ENCODE measurements at places on chromosomes 3 and 15.

DNA sequence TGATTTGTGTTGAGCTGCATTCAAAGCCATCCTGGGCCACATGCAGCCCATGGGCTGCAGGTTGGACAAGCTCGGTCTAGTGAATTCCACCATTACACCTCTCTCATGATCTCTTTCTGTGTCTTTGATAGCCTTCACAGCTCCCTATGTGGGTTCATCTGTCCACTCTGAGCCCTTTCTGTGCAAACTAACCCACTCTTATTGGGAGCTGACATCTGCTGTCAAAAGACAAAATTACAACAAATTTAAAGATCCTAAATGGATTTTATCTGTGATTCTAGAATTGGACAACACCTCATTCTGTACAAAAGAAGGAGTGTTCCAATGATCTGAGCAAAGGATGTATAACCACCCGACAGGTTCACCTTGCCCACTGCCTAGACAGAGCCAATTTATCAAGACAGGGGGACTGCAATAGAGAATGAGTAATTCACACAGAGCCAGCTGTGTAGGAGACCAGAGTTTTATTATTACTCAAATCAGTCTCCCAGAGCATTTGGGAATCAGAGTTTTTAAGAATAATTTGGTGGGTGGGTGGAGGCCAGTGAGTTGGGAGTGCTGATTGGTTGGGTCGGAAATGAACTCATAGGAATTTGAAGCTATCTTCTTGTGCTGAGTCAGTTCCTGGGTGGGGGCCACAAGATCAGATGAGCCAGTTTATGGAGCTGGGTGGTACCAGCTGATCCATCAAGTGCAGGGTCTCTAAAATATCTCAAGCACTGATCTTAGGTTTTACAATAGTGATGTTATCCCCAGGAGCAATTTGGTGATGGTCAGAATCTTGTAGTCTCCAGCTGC lies 2.6 kb upstream of the XYLB start:
- no peak for DNase-seq

DNA sequence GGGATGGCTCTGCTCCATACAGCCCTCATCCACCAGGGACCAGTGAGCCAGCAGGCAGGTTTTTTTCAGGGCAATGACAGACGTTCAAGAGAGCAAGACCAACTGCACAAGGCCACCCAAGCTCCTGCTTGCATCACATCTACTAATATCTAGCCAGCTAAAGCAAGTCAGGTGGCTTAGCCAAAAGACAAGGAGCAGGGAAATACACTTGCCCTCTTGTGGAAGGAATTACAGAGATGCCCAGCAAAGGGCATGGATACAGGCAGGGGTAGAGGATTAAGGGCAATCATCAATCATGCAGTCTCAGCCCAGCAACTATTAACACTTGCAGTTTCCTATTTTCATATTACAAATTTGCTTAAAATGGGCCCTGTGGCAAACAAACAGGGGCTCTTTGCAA lies 81.5 kb upstream of the NTRK3 start:
- DNase-seq, result no peak

DNA sequence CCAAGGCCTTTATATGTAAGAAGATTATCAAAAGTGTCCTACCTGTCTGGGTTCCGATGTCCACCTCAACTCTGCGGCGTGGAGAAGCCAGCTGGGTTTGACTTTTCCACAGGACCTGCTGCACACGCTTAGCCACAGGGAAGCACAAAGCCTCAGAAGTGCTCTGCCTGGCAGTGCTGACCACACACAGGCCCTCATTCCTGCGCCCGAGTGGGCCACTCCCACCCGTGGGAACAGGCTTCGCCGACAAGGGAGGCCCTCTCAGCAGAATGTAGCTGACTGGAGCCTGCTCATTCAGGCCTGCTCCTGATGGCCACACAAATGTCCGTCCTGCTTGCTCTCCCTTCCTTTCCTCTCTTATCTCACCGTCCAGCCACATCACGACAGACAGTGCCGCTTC lies 221.4 kb upstream of the LRRN1 start:
- DNase-seq, result no peak

DNA sequence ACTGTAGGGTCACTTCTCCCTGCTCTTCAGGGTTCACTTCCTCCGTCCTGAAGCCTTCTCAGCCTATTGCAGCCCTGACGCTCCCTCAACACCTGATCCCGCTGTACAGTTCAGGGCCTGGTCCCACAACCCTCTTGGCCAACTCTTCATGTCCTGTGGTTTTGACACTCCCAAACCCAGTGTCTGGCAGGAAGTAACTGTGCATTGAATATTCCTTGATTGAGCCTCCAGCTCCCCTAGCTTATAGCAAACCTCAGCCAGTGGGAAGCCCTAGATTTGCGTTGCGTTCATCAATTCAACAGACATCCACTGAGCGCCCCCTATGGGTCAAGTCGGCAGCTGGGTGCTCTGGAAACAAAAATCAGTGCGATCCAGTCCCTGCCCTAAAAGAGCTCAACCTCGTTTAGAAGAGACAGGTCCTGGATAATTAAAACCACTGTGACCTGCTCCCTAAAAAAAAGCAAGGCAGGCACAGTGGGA lies 13.5 kb downstream of the UBAP1L start:
- no peak for DNase-seq

- DNase-seq, result no peak
Measured at GRCh38 chr3:122019493-122019892, 2.6 kb downstream of the ILDR1 start.

DNA sequence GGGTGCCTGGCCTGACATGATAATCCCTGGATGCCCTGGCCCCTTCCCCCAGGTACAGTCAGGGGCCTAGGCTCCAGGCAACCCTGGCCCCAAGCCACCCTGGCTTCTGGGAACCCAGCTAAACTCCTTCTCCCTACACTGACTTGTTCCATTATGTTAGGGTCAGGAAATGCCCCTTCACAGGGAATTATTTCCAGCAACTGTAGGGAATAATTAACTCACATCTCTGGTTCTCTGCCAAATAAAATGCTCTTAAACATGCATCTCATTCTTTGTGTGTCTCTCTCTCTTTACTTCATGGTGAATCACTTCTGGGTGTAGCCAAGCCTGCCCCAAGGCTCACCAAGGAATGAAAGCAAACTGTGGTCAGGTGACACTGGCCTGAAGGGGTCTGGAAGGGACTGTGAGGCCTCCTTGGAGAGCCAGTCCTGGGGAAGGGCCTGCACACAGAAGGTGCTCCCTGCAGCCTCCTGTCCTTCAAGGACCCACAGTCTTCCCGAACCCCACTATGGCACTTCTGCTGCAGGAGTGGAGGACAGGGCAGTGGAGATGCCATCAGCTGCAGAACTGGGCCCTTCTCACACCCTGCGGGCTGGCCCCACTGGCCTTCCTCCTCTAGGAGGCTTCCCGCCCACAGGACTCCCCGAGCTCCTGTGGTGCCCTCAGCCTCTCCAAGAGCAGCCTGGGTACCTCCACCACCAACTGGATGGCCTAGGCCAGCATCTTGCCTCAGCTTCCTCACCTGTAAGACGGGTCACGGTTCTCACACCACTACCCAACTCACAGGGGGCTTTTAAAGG lies 17.6 kb downstream of the TKT start:
- no peak for DNase-seq

DNA sequence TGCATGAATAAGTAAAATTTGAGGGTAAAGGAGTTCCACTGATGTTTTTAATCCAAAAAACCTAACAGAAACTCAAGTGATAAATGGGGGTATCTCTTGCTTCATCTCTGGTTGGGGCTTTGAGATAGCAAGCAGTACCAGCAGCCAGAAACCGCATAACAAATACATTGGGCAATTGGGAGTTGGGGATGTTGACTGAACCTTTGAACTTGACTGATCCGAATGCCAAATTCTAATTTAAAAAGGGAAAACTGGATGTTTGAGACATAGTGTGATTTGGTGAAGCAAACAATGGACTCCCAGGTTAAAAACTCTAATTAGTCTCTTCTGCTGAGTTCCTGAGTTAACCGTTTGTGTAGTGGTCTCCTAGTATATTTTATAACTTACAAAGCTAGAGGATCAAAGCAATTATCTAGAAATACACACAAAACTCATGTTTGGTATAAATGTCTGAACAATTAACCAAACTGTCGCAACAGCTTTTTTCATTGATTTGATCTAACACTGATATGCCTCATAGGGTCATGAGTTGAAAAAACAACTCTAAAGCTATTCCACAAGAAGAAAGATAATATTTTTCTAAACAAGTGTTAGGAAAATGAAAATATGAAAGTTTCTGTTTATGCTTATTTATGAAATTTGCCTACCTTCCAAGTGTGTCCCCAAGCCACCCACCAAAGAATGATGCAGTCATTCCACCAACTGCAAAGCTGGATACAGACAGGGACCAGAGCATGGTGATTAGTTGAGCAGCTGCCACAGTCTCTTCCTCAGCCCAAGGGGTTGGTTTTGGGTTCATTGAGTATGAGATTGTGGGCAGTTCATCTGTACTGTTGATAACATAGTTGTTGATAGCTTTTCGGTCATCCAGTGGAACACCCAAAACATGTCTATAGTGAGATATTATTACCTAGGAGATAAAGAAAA lies 12.4 kb downstream of the SLC2A2 start:
- DNase-seq, result no peak

DNA sequence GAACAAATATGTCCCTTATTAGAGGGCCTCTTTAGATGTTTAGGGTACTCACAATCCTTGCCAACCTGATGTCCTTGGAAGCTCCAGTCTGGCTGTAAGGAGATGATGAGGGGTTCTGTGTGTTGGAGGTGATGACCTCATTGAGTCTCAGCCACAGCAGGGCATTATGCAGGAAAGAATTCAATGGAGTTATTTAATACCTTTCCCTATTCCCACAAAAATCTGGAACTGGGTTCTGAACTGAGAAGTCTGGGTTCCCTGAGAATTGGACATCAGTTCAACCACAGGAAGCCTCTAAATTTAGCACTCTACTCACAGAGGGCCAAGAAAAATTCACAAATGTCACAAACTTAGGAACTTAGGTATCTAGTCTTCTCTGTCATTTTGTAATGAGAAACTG lies 36.9 kb downstream of the SLC35A5 start:
- DNase-seq, result no peak

- no peak for DNase-seq
Measured at GRCh38 chr15:73001840-73002239, 50.4 kb upstream of the NEO1 start.

- DNase-seq, result no peak
Measured at GRCh38 chr3:187821616-187822317, 76.5 kb upstream of the BCL6 start.

GRCh38 chr3:154121701-154122551 lies 736 bp downstream of the ARHGEF26 start:
- no peak for DNase-seq

DNA sequence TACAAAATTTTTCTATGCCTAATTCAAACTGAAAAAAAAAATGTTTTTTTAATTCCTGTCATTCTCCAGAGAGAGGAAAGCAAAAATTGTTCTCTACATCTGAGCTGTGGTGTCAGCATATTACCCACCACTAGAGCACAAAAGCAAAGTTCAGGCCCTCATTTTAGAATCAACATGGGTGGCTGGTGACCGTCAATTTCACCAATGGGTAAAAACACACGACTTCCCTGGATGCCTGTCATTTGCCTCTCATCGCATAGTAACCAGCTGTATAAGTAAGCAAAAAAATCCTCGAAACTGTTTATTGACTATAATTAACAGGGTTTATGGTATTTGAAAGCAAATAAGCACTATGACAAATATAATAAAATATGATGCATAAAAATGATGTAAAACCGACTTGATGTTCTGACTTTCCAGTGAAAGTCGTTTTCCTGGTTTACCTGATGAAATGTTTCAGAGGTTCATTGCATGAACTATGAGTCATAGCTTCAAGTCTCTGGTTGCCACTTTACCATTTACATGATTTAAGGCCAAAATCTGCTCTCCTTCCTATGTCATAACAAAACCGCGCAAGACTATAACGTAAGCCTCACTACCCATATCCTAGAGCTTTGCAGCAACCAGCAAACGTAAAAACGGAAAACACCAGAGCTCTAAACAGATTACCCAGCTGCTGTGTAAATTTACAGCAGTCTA lies 60.5 kb downstream of the THBS1 start:
- no peak for DNase-seq

- DNase-seq, result no peak
Measured at GRCh38 chr15:62636823-62637573, 405.5 kb upstream of the TPM1 start.

- no peak for DNase-seq
Measured at GRCh38 chr15:92407916-92408315, 14.2 kb downstream of the ST8SIA2 start.

GRCh38 chr3:120451806-120452205 lies 1.0 kb upstream of the FSTL1 start:
- DNase-seq, result no peak

DNA sequence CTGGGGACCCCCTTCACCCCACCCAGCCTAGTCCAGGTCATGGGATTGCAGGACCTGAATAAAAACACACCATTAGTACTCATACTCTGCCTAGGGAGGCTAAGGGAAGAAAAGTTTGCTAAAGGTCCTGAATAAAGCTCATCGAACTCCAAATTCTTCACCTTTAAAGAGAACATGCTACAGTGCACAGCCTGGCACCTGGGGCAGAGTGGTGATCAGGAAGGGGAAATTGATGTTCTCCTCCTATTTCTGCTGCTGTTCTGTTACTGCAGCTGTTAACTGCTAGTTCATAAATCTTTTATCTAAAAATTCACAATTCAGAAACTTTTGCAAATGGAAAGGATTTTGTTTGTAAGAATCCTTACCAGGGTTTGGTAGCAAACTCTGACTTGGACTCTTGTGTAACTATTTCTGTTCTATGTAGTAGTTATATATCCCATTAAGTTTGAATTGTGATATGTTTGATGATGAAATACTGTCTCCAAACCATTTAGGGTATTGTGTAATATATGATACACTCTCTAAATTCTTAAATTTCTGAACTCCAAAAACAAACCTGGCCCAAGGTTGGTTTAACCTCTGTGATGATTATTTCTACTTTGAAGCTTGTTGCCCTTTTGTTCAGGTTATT lies 27.9 kb downstream of the MCTP2 start:
- DNase-seq, result no peak

DNA sequence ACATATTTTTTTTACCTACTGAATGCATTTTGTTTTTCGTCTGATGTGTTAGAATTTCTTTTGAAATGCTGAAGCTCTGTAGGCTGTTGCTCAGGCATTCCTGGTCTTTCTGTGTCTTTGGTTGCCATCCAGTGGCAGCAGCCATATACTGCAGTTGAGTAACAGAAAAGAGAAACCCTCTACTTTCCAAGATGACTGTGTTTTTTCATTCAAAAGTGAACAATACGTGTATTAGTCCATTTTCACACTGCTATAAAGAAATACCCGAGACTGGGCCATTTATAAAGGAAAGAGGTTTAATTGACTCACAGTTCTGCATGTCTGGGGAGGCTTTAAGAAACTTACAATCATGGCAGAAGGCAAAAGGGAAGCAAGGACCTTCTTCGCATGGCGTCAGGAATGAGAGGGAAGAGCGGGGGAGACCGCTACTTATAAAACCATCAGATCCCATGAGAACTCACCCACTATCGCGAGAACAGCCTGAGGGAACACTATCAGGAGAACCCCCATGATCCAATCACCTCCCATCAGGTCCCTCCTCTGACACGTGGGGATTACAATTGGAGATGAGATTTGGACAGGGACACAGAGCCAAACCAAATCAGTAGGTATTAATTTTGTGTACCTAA lies 4.7 kb upstream of the GOLGA8B start:
- no peak for DNase-seq

- no peak for DNase-seq
Measured at GRCh38 chr15:57282686-57283085, 93.6 kb upstream of the CGNL1 start.
